ENCODE measurements at places on chromosomes 4 and X.

DNA sequence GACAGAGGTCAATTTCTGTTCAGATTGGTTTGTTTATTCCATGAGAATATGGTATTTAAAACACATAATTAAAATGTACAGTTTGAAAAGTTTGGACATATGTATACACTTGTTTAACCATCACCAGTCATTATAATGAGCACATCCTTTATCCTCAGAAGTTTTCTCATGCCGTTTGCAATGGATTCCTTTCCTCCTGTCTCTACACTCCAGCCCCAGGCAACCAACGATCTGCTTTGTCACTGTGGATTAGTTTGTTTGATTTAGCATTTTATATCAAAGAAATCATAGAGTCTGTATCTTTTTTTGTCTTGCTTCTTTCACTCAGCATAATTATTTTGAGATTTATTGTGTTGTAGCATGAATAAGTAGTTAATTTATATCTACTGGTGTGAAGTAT, 243.0 kb upstream of the TRAM1L1 start:
- DNase-seq: no peak

DNA sequence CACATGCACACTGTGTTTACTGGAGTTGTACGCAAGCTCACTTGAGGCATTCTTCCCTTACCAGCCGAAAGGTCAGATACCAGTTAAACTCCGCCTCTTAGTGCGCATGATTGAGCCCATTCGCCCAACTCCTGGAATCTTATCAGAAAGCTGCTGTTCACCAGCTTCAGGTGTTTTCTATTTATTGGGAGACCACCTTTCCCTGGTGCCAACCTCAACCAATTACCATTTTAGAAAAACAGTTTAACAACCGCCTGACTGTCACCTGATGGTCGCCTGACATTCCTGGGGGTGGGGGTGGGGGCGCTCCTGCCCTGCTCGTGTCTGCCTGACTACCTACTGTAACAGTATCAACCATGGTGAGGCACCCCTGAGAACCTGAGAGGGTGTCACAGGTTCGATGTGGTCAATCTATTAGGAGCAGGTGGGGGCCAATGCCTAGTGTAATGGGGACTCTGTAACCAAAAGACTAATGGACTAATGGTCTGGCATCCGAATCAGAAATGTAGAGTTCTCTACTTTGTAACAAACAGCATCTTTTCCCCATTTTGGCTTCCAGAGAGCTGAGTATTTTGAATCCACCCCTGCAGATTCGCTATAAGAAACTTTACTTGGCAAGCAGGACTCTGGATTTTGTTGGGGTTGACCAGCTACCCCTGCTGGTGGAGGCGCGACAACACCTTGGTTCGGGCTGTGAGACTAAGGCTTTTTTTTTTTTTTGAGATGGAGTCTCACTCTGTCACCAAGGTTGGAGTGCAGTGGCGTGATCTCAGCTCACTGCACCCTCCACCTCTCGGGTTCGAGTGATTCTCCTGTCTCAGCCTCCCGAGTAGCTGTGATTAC, 58.2 kb upstream of the ZNF157 start:
- DNase-seq: peak; percentile 73

GRCh38 chrX:22165732-22166457, 106.8 kb upstream of the CBLL2 start:
- no peak for DNase-seq

GRCh38 chr4:153075836-153076518, 128.3 kb upstream of the TRIM2 start:
- DNase-seq: no peak

- no peak for DNase-seq
Measured at GRCh38 chrX:51760657-51761056, 17.4 kb downstream of the GSPT2 start.

- no peak for DNase-seq
Measured at GRCh38 chr4:105601406-105601805, 49.0 kb downstream of the ARHGEF38 start.

- DNase-seq: no peak
Measured at GRCh38 chr4:163755013-163755412, 260.5 kb downstream of the TMA16 start.

DNA sequence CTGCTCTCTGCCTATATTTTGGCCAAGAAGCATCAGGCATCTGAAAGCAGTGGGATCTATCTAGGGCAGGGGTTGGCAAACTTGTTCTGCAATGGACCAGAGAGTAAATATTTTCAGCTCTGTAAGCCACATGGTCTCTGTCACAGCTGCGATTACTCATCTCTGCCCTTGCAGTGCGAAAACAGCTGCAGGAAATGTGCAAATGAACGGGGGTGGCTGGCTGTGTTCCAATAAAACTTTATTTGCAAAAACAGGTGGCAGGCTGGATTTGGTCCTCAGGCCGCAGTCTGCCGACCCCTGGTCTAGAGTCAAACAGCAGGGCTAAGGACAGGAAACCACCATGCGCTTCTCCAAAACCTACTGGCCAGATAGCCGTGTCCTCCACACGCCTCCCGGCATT, 48.6 kb downstream of the ACOX3 start:
- peak; percentile 50 for DNase-seq

GRCh38 chr4:175810073-175810730, 1.9 kb downstream of the GPM6A start:
- DNase-seq: no peak

DNA sequence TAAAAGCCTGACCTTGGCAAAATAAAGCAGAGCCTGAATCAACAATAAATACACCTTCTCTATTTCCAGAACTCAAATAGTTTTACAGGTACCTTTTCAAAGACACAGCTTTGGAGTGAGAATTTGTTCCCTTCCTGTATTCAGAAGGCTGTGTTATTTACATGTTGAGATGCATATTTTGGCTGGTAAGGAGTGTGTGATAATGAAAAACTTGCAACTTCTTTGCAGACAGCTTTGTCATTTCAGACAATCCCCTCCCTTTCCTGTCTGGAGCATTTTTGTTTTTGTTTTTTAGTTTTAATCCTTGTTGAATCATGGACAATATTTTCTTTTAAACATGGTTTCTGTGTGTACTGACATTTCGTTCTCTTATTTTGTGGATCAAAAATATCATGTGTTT, 493.8 kb downstream of the FAT4 start:
- DNase-seq: no peak

DNA sequence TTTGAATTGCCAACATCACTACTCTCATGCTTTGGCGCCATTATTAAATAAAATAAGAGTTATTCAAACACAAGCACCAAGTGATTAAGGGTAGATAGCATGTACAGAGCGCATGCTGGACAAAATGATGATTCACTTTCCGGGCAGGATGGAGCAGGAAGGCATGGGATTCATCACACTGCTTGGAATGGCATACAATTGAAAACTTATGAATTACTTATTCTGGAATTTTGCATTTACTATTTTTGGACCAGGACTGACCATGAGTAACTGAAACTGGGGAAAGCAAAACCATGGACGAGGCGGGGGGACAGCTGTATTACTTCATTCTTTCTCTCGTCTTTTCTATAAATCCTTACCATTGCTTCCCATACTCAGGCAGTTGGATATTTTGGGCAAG, 28.5 kb upstream of the FGF5 start:
- no peak for DNase-seq

GRCh38 chrX:357035-357692, 29.5 kb downstream of the PPP2R3B start:
- no peak for DNase-seq

GRCh38 chr4:48462363-48462762, 20.8 kb upstream of the SLC10A4 start:
- DNase-seq: no peak

DNA sequence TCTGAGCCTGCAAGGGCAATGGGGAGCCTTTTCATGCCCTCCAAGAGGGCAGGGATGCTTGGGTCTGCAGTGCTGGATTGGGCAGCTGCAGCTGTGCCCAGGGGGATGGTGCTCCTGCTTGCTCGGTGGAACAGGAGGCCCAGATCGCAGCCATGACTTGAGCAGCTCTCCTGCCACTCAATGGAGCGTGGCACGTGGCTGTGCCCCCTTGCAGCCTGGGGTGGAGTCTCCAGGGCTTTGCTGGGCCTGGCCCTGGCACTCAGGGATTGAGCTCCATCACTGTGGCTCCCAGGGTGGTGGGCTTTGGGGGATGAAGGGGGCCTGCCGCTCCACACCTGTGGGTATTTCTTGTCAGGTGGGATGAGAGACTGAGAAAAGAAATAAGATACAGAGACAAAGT, 53.4 kb upstream of the IBSP start:
- DNase-seq: no peak

- DNase-seq: no peak
Measured at GRCh38 chr4:42600578-42600977, 56.3 kb downstream of the ATP8A1 start.

DNA sequence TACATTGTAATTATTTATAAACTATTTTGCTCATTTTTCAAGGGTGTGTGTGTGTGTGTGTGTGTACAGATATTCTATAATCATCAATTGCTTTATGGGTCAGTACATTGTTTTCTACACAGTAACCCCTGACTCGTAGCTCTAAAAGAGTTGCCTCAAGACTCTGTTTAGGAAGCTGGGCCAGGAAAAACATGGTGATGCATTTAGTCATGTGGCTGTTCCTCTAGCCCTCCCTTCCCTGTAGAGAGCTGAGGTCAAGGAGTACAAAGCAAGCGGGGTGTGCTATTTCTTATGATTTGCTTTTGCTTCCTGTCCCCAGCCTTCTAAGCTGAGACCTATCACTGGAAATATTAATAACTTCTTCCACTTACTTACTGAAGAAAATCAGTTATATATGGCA, 34.8 kb upstream of the SPANXD start:
- DNase-seq: no peak

- DNase-seq: no peak
Measured at GRCh38 chrX:11351375-11352295, 58.4 kb downstream of the AMELX start.

DNA sequence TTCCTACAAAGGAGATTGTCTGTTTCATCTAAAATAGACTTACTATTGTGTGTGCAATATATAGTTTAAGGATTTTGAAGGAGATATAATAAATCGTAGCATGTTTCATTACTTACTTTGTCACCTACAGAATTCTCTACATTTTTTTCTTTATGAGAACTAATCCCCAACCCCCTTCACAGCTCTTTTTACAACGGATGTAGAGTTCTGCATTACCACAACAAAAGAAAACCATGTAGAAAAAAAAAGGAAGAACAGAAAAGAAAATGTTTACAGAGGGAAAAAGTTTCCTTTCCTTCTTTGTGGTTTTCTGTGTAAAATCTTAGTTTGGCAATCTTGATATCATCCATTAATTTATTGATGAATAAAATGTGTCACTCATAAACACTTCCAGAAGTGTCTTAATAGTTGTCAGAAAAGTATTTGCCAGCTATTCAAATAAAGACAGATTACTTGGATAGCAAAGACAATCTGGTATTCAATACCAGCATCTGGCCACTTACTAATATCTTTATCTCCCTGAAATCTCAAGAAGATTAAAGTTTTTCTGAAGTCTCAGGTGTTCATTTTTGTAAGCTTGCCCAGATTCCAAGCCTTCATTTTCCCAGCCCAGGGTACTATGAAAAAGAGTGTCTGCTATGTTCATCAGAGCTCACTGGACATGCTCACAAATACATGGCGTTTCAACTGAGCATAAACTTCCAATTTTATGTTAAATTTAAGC, 806.8 kb downstream of the PCDH19 start:
- no peak for DNase-seq

DNA sequence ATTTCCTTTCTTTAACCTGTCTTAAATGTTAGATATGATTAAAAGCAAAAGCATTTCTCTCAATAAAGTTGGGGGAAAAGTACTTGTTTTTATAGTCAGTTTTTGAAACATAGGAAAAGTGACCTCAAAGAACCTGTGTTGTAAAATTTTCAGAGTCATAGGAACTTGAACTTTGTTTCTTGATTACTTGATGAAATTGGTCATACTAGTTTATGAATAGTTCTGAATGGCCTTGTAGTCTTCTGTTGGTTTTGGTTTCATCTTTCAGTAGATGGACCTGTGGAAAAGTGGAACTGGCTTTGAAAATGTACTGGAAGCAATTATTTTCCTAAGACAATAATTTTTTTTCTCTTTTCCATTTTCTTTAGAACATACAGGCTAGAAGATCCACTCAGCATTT, 222.2 kb upstream of the NUDT6 start:
- DNase-seq: no peak

- no peak for DNase-seq
Measured at GRCh38 chrX:133437356-133437755, 22.1 kb upstream of the GPC4 start.

GRCh38 chr4:176187624-176188023, 7.8 kb downstream of the SPATA4 start:
- DNase-seq: no peak

DNA sequence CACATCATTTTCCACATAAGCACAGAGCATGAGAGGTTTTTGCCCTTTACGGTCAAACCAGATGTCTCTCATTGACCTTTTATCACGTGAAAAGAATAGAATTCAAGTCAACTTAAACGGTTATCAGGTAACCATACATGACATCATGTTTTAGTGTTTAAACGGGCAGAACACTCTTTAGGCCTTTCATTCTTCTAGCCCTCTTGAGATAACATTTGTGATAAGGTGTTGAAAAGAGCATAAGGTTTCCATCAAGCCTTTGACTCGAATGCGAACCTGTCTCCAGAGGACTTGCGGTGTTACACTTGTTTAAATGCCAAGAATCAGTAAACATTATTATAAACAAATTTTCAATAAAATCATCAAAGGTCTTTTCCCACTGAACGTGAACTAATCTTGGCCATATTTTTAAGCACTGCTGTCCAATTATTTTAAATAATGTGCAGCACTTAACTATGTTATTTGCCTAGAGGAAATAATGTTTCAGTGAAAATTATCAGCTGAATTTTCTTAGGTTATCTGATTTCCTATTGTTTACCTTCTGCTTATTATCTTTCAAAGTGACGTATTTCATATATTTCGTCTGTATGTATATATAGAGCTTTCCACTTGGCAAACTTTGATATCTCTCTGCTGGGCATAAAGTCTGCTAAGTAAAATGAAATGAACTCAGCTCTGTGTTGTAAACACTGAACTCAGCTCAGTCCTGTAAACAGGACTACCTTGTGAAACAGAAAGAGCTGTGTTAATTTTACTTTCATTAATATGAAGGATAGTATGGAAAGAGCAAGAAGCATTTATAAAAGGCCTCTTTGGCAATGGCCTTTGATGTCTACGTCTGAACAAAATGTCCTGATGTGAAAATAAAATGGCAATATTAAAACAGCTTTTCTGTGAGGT, 33.3 kb downstream of the TENM3 start:
- DNase-seq: no peak

DNA sequence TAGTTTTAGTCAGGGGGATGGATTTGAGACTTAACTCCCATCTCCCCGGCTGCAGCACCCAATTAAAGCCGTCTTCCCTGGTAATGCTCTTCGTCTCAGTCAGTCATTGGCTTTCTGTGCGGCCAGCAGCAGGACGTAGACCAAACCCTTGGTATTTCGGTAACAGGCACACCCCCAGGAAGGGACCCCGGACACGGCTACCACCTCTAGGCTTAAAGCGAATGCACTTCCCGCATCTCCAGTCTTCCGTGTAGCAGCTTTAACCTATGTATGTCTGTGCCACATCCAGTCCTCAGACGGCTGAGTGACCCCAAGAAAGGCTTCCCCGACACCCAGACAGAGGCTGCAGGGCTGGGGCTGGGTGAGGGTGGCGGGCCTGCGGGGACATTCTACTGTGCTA, 1.5 kb upstream of the CTAG2 start:
- DNase-seq: no peak

- DNase-seq: no peak
Measured at GRCh38 chr4:85127653-85128052, 161.2 kb upstream of the WDFY3 start.
